MM.1S (cell line): ENCODE measurements at places on chromosomes 1 and 21.

- no peak for DNase-seq
Measured at GRCh38 chr1:205629751-205630150, 2.1 kb downstream of the ELK4 start.

GRCh38 chr1:153573351-153573750, 7.7 kb upstream of the S100A2 start:
- no peak for DNase-seq

- no peak for DNase-seq
Measured at GRCh38 chr1:74344387-74344786, 109.2 kb downstream of the TNNI3K start.

GRCh38 chr1:193083365-193084088, 21.7 kb downstream of the GLRX2 start:
- DNase-seq = peak; percentile 94

DNA sequence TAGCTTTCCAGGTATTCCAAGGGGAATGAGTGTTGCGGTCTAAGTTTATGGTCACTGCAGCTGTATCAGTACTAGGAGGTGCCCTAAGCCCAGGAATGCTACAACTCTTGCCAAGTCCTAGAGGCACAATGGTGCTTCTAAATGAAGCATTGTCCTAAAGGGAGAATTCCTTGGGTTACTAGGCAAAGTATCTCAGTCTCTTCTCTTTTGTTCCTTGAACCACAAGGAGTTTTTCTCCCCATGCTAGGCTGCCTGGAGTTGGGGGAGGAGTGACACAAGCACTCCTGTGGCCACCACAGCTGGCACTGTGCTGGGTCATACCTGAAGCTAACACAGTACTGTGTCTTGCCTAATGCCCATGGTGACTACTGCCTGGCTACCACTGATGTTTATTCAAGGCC, 50.7 kb downstream of the KMO start:
- no peak for DNase-seq
